ENCODE measurements at places on chromosomes 12 and 14.

GRCh38 chr14:48536318-48536717 is 860.9 kb upstream of the MDGA2 start:
- DNase-seq: no peak

DNA sequence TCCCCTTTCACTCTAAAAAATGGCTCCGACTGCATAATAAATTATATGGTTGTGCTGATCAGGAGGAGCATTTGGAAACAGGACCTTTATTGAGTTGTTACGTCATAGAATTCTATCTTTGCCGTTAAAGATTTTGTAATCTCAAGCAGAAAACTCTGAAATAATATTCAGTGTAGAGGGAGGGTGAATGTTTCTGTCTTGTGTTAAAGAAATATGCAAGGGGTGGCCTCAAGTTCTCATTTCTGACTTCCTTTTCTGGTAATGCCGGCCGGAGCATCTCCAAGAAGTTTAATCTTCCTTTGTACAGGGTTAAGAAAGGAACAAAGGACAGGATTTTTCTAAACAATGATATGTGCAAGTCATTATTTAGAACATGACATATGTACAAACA is 165.1 kb downstream of the SLC38A4 start:
- no peak for DNase-seq

DNA sequence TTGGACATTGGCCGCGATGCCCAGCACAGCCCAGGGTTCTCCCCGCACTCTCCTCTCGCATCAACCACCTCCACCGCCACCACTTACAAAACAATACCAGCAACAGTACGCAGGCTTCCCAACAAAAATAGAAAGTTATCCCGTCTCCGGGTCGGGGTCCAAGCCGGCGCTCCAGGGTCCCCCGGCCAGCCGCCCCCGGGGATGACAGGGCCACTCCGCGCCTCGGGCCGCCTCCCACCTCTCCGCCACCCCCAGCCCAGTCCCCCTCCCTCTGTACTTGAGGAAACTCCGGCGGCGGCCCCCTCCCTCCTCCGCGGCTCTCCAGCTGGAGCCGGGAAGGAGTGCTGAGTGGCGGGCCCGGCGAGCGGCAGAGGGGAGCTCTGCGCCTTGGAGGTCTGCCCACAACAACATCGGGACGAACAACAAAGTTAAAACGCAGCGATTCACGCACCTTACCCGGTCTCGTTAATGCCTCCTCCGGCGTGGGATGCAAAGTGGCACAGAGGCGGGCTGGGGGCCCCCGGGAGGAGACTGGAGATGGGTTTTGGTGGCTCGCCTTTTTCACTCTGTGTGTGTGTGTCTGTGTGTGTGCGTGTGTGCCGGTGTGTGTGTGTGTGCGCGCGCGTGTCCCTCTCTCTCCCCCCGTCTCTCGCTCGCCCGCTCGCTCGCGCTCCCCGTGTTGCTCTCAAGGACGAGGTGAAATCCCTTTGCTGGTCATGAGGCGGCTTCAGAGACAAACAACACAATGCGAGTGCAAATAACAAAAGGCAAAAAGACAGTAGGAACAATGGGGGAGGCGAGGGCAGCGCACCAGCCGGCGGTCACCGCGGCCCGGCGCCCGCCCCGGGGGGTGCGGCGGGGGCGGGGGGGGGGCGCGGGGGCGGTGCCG is 386.8 kb downstream of the BCAT1 start:
- peak; percentile 52 for DNase-seq

- no peak for DNase-seq
Observed at GRCh38 chr14:32727832-32728231, 210.8 kb upstream of the NPAS3 start.

DNA sequence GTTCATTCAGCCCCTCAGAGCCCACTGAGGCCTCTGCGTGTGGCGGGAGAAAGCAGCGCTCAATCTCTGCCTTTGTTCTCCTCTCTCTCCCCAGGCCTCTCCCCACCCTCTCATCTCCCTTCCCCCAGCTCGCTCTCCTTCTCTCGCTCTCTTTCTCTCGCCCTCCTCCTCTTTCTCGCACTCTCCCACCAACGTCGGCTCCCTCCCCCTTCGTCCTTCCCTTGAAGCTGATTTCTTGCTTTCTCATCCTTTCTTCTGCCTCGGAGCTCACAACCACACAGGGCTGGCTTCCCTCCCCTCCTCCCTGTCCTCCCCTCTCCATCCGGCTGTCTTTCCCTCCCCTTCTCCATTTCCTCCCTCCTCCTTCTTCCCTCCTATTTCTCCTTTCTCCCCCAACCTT is 96.4 kb downstream of the LRRC74A start:
- peak; percentile 71 for DNase-seq

- no peak for DNase-seq
Observed at GRCh38 chr12:27822076-27822712, 42.2 kb upstream of the MANSC4 start.

DNA sequence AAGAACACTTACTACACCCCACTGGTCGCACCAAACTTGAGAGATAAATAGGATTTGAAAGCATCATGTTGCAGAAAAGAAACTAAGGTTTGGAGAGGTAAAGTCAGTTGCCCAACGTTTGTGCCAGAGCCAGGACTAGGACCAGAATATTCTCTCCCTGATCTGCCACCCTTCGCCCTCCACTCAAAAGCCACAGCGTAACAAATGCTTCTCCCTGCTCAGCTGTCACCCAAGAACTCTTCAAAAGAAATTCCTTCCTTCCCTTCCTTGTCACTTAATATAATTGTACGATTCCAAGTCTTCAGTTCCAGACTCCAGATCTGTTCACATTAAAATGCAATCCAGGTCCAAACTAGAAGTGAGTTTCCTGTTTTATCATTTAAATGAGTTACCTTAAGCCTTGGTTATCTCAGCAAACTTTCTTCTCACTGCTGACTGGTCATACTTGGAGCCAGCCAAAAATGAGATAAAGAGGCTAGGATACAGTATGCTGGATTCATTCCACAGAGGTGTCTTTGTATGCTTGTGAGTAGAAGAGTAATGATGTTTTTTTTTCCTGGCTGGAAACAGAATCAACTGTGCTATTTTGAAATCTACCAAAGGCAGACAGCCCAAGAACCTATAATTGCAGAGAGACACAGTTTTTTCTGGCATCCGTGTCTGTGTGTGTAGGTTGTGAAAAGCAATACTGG is 12.8 kb upstream of the PPFIBP1 start:
- no peak for DNase-seq

DNA sequence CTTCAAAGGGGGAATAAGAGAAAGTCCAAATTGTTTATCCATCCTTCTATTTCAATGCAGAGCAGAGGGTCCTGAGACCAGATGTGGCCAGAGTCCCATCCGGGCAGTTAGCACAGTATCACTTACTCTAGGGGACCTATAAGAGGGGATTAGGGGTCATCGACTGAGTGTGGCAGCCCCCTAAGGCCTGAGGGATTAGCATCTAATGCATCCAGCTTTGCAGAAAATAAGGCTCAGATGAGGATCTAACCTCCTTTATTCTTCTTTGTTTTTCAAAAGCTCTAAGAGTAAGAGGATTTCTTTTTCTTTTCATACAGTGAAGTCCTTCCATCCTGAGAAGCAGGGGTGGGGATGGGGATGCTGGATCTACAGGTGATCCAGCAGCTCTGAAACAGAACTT is 43.5 kb downstream of the NEUROD4 start:
- DNase-seq: no peak

DNA sequence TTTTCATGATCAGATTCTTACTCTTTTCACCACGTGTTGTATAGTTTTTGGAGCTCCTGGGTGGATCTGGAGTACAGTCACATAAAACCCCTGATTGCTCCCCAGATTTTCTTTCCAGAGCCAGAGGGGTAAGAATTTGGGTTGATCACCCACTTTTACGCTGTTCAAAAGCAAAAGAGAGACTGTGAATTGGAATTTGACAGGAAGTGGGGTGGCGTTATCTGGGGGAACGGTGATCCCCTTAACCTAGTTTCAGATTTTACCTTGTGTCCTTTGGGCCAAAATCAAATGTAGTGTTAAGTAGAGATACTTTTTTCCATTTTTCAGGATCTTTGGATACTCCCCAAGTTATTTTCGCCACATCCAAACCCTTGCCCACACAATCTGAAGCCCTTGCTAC is 75.6 kb downstream of the TGFB3 start:
- no peak for DNase-seq

DNA sequence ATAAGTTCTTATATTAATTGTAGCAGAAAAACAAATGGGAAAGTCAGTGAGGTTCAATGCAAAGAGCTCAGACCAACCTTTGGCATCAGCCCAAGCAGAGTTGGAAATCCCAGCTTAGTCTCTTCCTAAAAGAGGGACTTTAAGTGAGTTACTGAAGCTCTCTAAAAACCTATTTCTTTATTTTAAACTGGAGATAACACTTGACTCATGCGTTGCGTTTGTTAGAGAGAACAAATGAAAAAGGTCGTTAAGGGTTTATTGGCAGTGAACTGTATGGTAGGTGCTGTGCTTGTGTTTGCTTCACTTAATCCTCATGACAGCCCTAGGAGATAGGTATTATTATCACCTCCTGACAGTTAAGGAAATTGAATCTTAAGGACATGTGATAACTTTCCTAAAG is 396.5 kb downstream of the RAD51B start:
- no peak for DNase-seq

- DNase-seq: no peak
Observed at GRCh38 chr12:54189198-54189539, 384 bp upstream of the SMUG1 start.

DNA sequence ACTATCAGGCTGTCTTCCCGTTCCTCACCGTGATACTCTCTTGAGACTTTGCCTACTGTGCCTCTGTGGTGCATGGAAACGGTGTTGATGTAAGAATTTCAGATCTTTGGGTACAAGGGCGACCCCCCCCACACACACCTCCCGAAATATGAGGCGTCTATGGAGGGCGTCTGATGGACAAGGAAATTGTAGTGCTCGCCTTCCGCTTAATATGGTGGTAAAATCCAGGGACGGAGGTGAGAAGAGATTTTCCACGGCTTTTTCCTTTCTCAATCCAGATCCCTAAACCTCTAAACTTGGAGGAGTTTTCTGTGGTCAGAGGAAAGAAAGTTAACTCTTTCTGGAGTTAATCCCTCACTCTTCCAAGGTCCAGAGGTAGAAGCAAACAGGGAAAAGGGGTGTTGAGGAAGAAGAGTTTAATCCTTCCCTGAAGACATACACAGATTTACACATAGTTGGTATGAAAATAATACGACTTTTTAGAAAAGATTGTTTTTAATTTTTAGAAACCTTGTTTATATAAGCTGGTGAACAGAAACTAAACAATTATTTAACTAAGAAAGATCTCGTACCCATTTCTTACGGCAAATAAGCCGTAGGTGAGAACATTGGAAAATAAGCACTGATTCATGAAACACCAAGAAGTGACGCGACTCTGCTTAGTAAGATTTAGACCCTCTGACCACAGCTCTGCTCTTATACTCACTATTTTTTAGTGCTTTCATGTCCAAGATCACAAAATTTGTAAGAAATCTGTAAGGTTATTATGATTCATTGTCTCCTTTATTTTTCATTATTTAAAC is 23.1 kb upstream of the RNASE12 start:
- DNase-seq: no peak

DNA sequence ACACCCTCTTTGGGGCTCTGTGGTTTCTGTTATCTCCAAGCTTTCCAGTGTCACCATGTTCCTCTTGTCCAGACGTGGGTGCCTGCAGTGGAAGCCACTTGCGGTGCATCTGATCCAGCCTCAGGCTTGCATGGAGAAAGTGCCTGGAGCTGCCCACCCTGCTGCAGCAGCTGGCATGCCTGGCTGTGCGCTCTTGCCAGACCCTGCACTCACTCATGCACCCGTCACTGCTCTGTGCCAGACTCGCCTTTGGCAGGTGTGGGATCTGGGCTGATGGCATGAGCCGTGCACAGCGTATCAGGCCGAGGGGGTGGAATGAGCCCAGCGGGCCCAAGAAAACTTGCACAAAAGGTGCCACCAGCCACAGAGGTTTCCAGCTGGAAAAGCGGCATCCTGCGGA is 105.1 kb downstream of the MNAT1 start:
- no peak for DNase-seq

- no peak for DNase-seq
Observed at GRCh38 chr12:89984846-89985245, 276.2 kb upstream of the ATP2B1 start.

GRCh38 chr12:58224536-58225105 is 283.3 kb downstream of the ATP23 start:
- no peak for DNase-seq

GRCh38 chr14:35046751-35047536 is 872 bp downstream of the FAM177A1 start:
- peak; percentile 52 for DNase-seq
